CMK (cell line): ENCODE measurements at places on chromosomes 3 and 15.

GRCh38 chr15:67146234-67146633, 80.8 kb downstream of the SMAD3 start:
- no peak for DNase-seq

DNA sequence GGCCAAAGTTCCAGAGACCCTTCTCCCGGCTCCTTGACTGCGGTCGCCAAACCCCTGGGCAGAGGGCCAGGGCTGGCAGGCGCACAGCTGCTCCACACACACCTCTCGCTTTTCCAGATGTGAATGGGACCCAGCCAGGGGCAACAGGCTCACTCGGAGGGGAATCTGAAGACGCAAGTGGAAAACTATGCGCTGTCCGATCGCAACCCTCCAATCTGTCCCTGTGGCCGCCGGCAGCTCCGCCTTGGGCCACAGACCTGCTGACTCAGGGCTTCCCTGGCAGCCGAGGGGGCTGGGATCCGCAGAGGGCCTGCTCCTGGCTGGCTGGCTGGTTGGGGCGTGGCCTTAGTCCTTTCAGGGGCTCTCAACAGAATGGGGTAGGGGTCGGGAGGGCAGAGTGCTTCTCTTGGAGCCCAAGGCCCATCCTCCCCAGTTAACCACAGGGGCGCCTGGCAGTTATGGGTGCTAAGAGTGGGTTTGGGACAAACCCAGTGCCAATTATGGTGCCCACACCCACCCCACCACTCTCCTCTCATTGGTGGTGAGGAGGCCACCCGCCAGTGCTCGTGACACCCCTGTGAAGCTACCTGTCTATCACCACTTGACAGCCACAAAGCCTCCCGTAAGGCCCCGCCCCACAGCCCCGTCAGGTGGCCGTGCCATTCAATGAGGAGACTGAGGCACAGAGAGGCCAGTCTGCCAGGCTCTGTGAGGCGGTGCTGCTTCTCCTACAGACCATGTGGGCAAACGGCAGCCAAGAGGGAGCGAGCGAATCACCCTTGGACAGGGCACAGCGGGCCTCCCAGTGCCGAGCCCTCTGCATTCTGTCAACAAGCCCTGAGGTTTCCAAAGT, 53.8 kb downstream of the IQSEC1 start:
- DNase-seq = no peak

GRCh38 chr3:45497963-45498362, 96.6 kb upstream of the LIMD1 start:
- DNase-seq = no peak

GRCh38 chr3:46065294-46065705, 38.0 kb upstream of the XCR1 start:
- DNase-seq = no peak
